ENCODE measurements at places on chromosomes 2 and 18.

DNA sequence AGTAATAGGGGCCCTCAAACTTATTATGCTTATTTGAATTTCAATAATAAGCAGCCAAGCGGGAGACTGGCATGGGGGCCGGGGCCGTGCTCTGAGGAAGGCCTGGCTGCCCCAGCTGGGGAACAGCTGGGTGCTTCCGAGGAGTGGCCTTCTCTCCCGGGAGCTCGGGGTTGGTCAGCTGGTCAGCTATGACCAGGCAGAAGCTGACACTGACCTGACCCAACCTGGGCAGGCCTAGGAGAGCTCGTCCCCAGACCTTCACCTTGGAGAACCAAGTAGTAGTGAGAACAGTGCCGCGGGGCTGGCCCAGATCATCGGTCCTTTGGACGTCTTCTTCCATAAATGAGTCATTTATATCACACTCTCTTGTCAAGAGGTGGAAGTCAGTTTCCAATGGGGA lies 36.1 kb downstream of the RRM2 start:
- DNase-seq: no peak

GRCh38 chr2:98489971-98490962 lies 45.6 kb downstream of the INPP4A start:
- DNase-seq: no peak

DNA sequence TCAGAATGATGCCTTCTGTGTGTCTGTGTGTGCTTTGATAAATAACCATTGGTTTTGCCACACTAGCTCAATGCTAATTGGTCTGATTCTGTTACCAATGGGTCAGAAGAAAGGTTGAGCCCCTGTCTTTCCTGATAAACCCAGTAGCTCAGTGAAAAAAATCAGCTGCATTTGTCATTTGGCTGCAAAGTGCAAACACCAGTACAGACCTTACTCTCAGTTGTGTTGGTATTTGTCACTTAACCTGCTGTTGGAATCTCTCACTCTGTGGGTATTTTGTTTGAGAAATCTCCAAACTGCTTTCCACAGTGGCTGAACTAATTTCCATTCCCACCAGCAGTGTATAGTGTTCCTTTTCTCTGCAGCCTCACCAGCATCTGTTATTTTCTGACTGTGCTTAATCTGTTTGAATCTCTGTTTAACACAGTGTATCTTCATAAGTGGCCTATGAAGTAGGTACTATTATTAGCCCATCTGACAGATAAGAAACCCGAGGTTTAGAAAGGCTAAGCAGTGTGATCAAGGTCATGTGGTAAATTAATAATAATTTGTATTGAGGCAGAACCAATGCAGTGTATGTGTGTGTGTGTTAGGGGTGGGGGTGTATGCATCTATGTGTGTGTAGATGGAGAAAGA lies 26.7 kb downstream of the LIMS1 start:
- no peak for DNase-seq

GRCh38 chr18:49668574-49669275 lies 106.9 kb downstream of the LIPG start:
- DNase-seq: no peak

DNA sequence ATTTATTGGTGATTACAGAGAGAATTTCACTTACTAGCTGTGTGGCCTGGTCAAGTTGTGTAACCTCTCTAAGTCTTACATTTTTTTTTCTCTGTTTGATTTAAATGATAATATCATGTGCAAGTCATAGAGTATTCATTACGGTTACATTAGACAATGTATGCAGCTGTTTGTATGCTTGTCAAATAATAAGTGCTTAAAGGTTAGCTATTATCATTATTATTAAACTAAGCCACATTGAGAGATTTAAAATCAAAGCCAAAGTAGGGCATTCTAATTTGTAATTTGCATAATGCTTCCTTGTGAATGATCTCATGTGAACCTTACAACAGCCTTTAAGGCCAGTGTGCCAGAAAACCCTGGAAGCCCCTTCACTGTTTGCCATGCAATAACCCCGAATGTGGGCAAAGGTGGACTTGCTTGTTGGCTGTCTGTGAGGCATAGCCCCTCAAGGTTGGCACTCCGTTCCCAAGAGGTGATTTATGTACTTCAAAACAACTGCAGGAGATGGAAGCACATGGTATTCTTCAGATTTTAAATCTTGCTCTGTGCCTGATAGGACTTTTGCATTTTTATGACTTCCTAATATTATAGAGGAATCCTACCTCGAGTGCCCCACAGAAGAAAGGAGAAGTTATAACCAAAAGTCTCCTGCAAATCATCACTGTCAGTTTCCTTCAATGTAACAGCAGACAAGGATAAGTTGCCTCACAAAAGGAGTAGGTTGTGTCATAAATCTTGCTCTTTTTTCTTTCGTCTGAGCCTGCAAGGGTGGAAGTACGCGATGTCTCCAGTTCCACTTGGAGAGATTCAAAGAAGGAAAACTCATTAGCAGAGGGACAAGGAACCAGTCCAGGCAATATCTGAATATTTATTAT lies 272.0 kb downstream of the TGIF1 start:
- no peak for DNase-seq

DNA sequence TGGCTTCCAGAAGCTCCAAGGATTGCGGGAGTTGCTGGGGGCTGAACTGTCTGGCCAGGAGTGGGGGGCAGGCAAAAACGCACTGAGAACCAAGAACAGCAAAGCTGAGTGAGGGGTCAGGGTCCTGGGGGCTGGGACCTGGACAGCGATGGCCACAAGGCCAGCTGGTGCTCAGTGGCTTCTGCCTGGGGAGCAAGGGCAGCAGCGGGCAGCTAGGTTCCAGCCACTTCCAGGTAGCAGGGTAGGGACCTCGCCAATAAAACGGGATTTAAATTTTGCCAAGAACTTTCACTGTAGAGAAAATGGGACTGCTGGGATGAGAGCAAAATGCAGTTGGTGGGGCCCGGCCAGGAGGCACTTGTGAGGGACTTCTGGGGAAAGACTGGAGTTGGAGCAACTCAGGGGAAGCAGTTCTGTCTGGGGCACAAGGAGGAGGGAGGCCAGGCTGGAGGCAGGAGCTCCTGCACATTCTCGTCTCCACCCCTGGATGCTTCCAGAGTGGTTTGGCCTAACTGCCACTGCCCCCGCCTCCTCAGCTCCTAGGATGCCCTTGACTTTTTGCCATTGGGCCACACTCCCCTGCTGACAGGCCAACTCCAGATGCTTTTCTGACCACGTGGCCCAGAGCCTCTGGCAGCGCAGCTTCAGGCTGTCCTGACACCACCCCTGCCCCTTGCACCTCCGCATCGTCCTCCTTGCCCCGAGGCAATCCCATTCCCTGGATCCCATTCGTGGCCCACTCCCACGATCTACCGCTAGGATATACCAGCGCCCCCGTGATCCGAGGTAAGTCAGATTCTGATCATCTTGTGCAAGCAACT lies 5.5 kb upstream of the CCDC74A start:
- no peak for DNase-seq

DNA sequence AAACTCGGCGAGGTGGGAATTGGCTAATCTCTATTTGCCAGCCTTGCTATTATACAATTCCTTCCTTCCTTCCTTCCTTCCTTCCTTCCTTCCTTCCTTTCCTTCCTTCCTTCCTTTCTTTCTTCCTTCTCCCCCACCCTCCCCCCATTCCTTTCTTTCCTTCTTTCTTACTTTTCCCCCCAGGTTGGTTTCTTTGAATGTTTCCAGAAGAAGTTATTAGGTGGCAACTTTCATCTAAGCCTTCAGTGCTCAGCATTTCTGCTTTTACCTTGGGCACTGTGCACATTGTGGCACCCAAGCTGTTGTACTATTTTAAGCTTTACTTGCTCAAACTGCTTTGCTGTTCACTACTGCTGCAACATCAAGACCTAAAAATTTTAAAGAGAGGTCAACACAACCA lies 17.2 kb upstream of the CSRNP3 start:
- no peak for DNase-seq

DNA sequence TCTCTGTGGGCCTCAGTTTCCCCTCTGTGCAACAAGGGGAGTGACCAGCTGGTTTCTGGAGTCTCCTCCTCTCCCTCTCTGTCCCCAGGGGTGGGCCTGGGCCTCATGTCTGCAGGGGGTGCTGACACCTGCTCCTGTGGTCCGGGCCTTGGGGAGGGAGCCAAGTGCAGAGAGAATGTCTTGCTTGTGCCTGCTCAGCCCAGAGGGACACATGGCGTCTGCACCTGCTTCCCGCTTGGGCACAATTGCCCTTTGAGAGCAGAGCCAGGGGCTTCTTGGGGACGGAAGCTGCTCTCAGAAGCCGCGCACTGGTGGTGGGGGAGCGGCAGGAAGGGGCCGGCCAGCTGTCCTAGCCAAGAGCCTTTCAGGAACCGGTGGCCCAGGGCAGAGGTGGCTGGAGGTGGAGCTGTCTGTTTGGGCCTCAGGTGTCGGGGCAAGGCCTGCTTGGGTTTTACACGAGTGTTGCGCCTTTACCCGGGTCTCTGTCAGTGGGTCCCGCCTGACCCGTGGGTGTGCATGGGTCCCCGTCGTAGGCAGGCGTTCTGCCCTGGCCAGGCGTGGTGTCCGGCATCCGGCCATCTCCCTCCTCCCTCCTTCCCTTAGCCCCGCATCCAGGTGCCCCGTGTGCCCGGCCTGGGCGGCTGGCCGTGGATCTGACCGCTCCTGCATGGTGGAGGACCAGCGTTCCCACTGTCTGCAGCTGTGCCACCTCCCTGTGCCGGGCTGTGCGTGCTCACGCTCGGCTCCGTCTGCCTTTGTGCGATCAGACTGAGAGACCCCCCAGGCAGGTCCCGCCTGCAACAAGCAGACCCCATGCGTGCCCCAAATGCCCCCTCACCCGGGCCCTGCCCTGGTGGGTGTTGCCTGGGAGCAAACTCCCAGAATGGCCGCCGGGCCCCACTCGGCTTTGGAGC lies 4.0 kb downstream of the NEU4 start:
- no peak for DNase-seq

- DNase-seq: no peak
These were observed 121.2 kb downstream of the OSBPL6 start for GRCh38 chr2:178315488-178315948.

DNA sequence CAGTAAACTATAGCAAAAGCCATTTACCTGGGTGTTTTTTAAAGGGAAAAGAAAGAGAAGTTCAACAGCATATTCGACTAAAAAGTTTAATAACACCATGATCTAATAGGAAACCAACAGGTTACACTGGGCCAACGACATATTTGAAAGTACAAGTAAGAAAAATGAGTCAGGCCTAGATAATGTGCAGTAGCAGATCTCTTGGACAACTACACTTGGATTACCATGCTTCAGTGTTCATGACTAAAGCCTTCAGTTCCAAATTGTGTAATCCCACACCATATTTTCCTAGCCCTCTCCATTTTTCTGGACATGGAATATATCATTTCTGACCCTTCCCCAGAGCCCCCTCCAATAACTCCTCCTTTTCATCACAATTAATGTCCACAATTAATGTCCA lies 39.1 kb upstream of the FIGN start:
- no peak for DNase-seq

GRCh38 chr2:171187819-171188218 lies 27.1 kb upstream of the TLK1 start:
- no peak for DNase-seq

DNA sequence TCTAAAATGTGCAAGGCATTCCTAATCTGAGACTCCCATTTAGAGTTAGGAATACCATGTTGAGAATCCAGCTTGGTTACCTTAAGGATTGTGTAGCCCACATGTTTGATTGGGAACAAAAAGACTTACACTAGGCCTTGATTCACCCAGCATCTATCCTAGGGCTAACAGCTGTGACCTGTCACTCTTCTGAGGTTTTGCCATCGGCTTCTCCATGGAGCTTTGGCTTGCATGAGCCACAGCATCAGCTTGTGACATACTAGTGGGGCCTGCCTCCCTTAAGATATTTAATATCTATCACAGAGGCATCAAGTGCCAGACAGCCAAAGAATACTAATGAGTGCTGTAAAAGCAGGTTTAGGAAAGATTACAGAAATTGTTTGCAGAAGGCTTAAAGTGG lies 241.3 kb upstream of the UBE2E3 start:
- DNase-seq: no peak

DNA sequence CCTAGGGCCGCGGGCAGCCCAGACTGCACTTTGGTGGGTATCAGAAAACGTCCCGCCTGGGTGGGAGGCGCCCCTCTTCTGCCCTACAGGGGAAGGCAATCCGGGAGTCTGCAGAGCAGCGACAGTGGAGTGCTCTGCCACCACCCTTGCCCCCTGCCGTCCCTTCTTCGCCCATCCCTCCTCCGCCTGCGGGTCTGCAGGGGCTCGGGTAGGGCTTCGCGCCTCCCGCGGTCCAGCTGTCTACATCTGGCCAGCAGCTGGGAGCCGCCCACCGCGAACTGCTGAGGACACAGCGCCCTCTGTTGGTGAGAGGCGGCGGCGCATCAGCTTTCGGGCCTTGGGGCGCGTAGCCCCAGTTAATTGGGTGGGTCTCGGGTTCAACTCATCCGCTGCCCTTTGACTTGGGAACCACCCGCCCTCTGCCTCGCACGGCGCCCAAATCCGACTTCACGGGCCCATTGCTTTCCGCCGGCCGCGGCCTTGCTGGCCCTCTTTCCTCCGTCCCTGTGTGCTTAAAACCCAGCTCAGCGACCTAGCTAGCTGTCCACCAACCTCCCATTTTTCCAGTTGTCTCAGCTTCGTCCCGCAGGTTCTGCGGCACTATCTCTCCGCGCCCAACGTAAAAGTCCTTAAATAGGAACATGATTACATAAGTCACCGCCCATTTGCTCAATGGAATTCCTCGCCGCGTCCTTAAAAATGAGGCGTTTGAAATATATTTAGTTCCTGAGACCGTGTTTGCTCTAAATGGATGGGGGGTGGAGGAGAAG lies 17.6 kb downstream of the WNT10A start:
- DNase-seq: peak; percentile 88

DNA sequence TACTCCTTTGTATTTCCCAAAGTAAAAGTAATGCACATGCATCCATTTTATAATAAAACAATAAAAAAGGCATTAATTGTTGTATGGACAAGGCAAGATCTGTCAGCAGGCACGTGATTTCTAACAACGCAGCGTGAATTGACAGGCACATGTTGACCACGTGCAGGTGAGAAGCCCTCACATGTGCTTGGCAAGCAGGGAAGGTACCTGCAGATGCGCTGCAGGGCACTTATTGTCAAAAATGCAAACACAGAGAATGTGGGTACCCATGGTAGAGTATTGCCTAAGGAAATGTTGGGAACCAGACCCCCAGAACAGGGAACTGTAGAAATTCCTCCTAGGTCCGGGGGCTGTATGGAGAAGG lies 515.0 kb upstream of the HS6ST1 start:
- DNase-seq: no peak

Data from stimulated activated CD4-positive, alpha-beta T cell treated with anti-CD3 and anti-CD28 coated beads, Interleukin-15, amount 100 ng/mL, for 24 hours (primary cell).